Left ventricle myocardium superior (tissue), 1 donor: ENCODE measurements at places on chromosomes 11 and 22. TPM values are rescaled to one million over a fixed set of nuclear protein-coding genes. Genes with fewer than 3 reads are reported as not detected.
A peak's percentile ranks its signal among the peaks of the same experiment; 100 is the strongest.

GRCh38 chr11:71338801-71339395 is 86.5 kb upstream of the SHANK2 start:
- no peak for DNase-seq

NNMT gene
- total RNA-seq: 26.4 TPM

GRCh38 chr11:17730608-17731462 is 3.7 kb upstream of the KCNC1 start:
- peak; percentile 89 for DNase-seq

DNA sequence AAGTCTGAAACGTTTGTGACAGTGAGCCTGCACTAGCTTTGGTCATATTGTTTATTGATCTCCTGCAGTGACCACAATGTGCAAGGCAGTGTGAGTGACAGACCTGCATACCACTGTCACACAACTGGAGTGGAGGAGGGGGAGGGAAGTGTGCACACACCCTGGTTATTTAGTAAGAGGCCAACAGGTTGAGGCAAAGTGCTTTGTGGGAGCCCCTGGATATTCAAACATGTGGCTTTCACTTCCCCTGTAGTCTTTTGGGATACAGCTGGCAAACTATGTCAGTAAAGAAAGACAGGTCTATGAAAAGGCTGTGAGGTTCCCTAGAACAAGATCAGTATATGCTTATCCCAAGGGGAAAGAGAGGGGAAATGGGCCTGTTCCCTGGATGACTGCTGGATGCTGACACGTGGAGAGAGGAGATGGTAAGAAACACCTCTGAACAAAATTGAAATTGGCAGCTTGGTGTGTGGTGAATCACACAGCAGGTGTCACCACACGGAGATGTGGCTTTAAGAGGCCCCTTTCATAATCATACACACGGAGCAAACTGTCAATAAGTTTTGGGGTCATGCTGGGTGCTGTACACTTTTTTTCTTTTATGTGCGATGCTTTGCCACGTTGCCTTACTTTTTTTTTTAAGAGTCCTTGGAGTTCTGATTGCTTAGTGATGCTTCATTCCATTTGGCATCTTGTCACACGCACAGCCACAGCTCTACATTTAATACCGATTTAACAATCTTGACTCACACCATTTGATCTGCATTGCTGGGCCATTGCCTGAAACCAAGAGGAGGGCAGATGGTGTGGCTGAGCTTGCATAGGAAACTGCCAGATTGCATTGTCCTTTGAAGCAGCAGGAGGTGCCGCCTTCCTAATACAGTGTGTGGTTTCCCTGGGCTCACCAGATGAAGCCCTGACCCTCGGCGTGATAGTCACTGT is 11.3 kb downstream of the OSBP2 start:
- DNase-seq: no peak

DNA sequence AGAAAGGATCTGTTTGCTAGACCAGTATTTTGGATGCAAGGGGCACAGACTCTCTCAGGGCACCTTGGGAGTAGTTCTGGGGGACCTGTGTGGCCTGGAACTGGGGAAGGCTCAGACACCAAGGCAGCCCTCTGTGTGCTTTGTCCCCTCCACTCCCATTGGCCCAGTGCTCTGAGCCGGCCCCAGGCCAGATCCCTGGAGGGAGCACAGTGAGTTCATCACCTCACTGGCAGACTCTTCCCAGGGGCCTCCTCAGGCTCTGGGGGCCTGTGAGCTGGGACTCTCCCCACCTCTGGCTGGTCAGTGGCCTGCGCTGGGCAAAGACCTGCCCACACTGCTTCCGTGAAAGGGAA is 51.7 kb downstream of the CHRDL2 start:
- no peak for DNase-seq

AGBL2 gene
- total RNA-seq: 0.25 TPM

DNA sequence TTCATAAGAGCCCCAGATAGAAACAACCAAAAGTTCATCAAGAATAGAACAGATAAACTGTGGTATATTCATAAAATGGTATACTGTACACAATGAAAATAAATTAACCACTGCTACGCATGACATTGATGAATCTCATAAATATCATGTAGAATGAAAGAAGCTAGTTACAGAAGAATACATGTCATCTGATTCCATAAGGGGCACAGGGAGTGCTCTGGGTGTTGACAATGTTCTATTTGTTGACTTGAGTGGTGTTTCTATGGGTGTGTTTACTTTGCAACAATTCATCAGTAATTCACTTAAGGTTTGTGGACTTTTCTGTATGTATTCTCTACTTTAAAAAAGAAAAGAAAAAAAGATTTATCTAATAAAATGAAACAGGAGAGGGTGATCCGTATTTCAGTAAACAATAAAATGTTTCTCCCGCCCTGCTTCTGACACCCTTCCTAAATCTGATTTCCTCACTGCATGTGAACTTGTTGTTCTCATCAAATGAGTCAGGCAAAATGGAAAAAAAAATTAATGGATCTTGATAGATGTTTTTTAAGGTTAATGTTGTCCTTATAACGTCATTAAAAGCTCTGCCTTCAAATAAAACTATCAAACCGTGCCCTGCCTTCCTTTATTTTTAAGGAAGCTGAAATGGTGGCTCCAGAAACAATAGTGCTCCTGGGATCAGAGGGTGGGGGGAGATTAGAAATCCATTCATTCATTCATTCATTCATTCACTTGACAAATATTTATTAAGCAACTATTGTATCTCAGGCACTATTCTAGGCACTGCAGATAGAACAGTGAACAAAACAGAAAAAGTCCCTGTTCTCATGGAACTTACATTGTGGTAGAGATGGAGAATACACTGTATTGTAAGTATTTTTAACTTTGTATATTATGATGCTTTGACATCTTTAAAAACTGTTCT is 77.2 kb upstream of the CD44 start:
- DNase-seq: no peak

DNA sequence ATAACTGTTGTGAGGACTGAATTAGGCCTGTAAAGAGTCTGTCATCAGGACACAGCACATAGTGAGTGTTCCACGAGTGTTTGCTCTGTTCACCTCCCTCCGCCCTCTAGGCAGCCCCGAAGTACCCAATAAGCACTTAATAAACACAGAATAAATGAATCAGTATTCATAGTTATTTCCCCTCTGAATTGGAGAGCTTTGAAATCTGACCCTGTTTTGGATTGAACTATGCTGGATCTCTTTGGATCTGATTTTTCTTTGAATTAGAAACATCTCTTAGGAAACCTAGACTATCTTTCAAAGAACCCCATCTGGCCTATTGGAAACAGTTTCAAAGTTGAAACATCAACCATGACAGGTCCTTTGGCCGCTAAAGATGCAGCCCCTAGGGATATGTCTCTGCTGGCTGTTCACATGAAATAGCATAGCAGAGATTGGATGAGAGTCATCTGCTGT is 615.5 kb downstream of the NTM start:
- no peak for DNase-seq

DNA sequence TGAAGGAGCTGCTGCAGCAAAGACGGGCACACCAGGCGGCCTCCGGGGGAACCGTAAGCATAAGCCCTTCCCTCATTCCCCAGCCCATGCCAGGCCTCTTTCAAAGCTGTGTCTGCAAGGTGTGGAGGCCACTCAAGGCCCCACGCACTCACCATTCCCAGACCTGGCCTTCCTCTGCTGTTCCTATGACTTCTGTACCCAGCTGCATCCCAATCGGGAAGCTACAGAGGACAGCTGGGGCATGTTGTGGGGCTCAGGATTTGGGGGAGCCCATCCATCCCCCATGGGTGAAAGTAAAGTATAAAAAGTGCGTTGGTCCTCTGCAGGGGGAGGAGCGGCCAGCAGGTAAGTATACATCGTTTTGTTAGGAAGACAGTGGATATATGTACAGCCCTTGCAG is 2.2 kb downstream of the POU2AF3 start:
- DNase-seq: no peak

TYR gene
- not detected for total RNA-seq

GGTLC3 gene
- not detected for total RNA-seq

DNA sequence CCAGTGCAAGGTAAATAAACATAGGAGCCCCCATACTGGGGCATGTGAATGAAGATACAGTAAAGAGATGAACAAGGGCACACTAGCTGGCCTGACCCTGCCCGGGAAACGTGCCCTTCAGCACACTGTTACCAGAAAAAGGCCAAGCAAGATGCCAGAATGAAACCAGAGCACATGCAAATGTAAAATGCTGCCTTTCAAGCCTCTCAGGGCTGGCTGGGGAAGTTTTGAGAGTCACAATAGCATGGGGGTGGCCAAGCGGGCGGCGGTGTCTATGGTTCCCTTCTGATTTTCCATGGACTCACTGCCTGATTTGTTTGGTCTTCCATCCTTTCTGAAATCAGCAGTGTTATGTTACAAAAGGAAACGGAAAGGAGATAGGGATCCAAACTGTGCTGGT is 18.9 kb upstream of the SUSD2 start:
- DNase-seq: peak; percentile 66

DNA sequence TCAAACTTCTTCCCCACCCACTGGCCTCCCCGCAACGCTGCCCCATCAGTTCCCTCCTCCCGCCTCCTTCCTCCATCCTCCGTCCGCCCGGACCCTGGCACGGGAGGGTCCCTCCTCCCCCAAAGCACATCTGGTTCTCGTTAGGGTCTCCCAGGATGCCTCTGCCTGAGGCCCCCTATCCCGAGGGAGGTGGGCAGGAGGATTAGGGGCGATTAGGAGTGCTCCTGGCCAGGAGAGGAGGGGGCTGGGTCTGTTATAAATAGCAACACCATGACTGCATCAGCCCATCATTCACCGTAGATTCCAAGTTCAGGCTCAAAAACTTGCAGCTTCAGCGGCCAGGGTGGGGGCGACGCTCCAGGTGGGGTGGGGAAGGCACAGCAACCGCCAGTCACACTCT is 10.4 kb downstream of the MYRF start:
- DNase-seq: no peak

SPON1 gene
- total RNA-seq: 3.4 TPM

DNA sequence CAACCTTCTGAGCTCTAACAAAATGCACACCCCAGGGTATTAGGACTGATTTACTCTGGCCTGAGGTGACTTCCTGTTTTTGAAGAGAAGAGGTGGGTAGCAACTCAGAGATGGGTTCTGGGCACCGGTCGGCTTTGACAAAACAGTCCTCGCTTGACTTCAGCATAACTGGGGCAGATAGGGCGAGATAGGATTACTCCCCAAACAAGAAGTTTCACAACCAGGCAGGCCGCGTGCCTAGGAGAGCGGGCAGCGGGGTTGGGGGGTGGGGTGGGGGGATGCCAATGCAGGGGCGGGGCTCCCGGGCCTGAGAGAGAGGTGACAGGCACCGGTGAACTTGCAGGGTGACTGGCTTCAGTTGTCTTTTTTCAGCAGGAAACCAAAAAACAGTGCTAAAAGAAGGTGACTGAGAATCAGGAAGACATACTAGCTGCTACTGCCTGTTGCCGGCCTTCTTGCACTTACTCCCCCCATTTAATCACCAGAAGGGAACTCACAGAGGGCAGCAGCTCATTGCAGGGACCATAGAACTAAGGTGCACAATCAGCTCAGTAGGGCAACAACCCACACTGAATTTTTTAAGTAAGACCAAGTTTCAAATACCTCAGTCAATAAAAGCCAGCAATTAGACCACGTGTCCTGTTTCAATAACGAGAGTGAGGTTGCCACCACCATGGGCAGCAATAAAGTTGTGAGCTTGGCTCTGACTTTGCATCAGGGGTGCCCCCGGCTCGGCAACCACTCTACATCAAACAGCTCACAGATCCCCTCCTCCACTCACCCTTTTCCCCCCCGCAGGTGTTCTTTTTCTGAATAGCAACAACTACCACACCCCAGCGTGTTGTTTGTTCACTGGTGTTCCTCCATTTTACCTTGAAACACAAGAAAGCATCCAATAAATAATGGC is 37.2 kb upstream of the ETS1 start:
- DNase-seq: no peak

MAJIN gene
- total RNA-seq: not detected

DNA sequence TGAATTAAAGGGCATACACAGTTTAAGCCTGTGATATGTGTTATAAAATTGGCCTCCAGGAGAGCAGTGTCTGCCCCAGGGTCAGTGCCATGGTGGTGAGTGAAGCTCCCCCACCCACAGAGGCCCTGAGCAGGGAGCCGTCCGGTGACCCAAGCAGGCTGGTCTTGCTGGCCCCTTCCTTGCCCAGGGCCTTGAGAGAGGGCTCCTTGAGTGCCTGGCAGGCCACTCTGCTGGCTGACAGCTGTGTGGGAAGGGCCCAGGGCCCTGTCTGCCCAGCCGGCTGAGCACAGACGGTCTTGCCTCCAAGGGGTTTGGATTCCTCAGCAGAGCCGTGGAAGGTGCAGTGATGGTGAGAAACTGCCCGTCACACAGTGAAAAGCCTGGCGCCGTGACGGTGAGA is 25.9 kb downstream of the PTDSS2 start:
- DNase-seq: no peak

DNA sequence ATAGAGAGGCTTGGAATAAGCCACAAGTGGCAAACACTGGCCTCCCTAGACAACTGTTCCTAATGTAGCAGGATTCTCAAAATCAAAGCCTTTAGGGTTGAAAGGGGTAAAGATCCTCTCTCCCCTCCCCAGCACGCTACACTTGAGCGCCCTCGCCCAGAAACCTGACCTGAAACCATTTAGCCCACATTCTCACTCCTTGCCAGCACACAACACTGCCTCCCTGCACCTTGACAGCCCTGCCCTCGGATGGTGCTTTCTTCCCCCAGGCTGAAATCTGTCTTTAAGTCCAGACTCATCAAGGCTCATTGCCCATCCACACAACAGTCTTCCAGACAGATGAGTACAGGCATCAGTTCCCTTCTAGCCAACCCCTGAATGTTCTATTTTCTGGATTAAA is 26.5 kb downstream of the CWC15 start:
- DNase-seq: no peak

MOV10L1 gene
- 0.22 TPM for total RNA-seq

- peak; percentile 85 for DNase-seq
Measured at GRCh38 chr11:62242021-62242420, at the start of gene SCGB1D2. Gene SCGB1D2 (plus strand): TSS chr11:62242239. CDS start chr11:62242308, 69 bp downstream.

ELFN2 gene
- total RNA-seq: 0.05 TPM

- DNase-seq: peak; percentile 75
Measured at GRCh38 chr11:4181782-4182721, 87.5 kb downstream of the RRM1 start.

DNA sequence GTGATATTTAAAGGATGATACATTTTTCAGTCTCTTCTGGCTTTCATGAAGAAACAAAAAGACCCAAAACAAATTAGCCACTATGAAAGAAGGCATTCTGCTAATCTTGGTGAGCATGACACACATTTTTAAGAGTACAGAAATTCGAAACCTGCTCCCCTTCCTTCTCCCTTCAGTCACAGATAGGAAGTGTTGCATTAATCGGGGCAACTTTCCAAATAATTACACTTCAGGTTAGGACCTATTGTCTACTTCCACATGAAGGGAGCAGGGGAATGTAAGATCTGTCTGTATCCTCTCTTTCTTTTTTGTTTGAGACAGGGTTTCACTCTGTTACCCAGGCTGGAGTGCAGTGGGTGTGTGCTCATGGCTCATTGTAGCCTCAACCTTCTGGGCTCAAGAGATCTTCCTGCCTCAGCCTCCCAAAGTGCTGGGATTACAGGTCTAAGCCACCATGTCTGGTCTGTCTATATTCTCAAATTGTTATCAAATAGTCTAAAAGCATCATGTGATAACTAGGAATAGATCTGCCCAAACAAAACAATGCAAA is 45.8 kb downstream of the NCAM1 start:
- DNase-seq: no peak

CNGA4 gene
- total RNA-seq: not detected

NPAS4 gene
- total RNA-seq: not detected
